ENCODE measurements at places on chromosomes 3 and 15.

DNA sequence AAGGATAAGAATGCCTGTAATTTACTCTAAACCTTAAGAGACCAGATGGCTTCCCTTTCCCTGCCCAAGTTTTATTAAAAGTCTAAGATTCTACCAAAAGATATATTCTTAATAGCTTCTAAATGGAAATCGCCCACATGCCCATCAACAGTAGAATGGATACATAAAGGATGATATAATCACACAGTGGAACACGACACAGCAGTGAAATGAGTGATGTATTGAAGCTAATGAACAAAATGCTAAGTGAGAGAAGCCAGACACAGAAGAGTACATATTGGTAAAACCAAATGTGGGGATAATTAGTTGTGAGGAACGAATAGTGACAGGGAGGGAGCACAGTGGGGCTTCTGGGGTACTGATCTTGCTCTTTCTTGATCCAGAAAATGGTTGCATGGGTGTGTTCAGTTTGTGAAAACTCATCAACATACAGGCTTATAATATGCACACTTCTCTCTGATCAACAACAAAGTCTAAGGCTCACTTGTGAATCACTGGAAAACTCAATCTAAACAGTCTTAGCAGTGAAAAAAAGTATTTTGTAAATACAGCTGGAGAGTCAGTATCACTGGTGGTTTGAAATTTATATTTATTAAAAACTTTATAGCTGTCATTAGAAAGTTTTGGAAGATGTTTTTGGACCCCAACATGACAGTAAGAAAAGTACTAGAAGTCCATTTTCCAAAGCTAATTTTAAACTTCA is 170.7 kb upstream of the FAM3D start:
- DNase-seq, result no peak

DNA sequence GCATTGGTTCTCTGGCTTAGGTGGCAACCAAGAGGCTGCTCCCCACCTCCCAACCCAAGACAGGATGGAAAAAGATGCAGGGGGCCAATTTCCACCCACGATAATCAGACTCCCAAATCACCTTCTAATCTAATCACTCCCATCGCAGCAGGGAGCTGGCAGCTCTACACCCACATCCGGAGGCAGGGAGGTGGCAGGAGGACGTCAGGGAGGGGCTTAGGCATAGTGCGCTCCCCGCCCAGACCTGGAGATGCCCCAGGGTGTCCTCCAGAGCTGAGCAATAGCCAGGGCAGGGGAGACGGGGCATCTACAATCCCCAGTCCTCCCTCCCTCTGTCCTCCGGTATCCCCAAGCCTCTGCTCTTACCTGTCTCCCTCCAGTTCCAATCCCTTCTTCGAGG is 70.5 kb upstream of the SEC13 start:
- no peak for DNase-seq

- no peak for DNase-seq
Measured at GRCh38 chr3:182808041-182808770, 14.9 kb downstream of the ATP11B start.

DNA sequence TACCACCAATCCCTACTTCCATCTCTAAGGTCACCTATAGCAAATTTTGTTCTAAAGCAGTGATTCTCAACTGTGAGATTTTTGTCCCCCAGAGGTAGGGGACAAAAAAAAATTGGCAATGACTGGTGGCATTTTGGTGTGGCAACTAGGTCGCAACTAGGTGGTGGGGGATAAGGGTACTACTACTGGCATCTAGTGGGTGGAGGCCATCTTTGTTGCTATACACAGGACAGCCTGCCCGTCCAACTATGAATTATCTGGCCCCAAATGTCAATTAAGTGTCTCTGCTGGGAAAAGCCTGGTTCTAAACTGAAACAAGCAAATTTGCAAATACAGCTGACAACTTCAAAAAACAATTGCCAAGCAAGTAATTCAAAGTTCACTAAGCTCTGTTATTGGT is 1.4 kb downstream of the MTMR10 start:
- DNase-seq, result no peak

DNA sequence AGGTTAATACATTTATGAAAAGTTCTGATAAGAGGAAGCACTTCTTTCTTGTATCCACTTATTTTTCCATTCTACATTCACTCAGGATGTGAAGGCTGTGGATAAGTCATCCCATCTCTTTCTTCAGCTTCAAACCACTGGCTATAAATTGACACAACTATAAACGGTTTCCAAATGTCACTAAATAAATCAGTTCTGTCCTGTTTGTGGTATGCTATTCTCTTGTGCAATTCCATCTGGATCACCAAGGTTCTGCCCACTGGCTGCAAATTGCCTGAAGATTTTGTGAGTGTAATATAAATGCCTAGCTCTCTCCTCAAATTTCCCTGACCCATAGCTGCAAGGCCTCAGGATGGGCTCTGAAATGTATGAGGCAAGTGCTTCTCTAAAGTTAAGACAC is 7.1 kb upstream of the LMOD3 start:
- DNase-seq, result no peak

- no peak for DNase-seq
Measured at GRCh38 chr15:90884719-90885431, 571 bp downstream of the FES start.

- DNase-seq, result no peak
Measured at GRCh38 chr15:69559440-69560190, 107.0 kb downstream of the RPLP1 start.

GRCh38 chr3:126523745-126524428 is at the start of gene CHST13:
Gene CHST13, plus strand, starts transcription at chr3:126524155. Its CDS starts 178 bp downstream, at chr3:126524333.
- peak; percentile 60 for DNase-seq

GRCh38 chr3:42988097-42988496 is 9.0 kb downstream of the GASK1A start:
- no peak for DNase-seq

DNA sequence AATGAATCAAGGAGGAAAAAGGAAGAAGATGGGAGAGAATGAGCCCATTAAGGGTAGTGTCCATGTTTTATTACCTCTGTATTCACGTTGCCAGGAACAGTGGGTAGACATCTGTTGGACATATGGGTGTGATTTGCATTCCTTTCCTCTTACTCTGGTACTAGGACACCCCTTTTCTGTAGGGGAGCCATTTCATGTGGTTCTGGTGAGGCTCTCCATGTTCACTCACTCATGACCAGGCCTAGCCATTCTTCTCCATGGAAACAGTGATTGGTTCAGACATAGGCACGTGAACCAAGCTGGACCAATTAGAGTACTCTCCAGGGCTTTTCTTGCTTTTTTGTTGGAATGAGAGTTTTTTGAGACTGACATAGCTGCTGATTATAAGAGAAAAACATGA is 39.6 kb upstream of the PDCD6IP start:
- DNase-seq, result no peak

DNA sequence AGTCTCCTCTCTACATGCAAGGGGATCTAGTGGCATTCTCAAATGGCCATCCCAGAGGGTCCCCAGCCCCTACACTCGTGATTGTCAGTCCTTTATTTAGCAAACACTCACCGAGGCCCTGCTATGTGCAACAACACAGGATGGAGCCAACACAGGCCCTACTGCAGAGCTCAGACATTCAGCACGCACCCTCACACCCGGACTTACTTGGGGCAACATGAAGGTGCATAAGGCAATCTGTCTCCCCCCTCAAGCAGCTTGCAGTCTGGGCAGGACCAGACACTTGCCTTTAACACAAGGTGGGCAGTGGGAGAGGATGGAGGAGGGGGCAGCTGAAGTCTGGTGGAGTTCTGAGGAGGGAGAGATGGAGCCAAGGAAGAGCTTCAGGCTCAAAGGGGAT is 258.4 kb downstream of the XXYLT1 start:
- DNase-seq, result no peak

DNA sequence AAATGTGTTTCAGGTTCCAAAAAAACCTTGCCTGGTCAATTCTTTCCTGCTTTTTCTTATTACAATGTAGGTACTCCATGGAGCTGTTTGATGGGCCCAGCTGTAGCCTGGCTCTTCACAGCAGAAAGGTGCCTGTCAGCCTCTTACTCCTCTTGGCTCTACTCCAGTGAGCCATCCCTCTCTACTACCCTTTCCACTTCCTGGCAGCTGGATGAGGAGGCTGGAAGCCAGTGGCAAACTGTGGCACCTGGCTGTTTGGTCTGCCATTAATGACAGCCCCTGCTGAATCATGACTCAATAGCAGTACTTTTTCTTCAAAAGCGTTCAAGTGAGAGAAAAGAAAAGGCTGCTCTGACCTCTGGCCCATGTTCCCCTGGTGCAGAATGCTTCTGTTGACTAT is 618.1 kb downstream of the PYDC2 start:
- no peak for DNase-seq

- no peak for DNase-seq
Measured at GRCh38 chr3:128554100-128554464, 61.1 kb upstream of the GATA2 start.

Data from left hindlimb (tissue), 1 donor.